ENCODE measurements at places on chromosomes 3 and 15. TPM values are rescaled to one million over a fixed set of nuclear protein-coding genes. Genes with fewer than 3 reads are reported as not detected.
A peak's percentile ranks its signal among the peaks of the same experiment; 100 is the strongest.

Gene KLHL40
- not detected for total RNA-seq

Gene AP2M1
- 218 TPM for total RNA-seq

Gene ACTRT3
- total RNA-seq, result 1.0 TPM

Gene ANKDD1A
- 6.3 TPM for total RNA-seq

Gene KLF15
- 0.46 TPM for total RNA-seq

Gene PPP1R14D
- not detected for total RNA-seq

Gene NCBP2
- total RNA-seq, result 83.0 TPM

Gene ADAMTSL3
- not detected for total RNA-seq

- H3K27ac ChIP-seq, result no peak overlapping the region
- H3K36me3 ChIP-seq, result no peaks in the 10 kb centered on the region
- no peaks in the 10 kb centered on the region for H3K4me1 ChIP-seq
- no peak overlapping the region for H3K4me3 ChIP-seq
- DNase-seq, result no peak
Measured at GRCh38 chr3:157530637-157531300, 27.6 kb upstream of the VEPH1 start.

DNA sequence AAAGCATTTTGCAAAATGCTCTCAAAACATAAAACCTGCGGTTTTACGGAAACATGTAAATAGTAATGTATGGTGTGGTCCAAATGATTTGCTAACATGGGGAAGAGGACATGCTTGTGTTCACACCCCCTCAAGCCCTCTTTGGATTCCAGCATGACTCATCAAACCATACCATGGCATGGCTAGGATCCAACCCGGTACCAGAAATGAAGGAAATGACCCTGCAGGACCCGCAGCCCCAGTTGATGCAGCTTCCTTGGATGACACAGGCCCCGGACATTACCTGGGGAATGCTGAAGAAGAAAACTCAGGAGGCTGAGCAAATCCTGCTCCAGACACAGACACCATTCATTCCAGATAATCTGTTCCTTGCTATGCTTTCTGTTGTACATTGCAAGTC lies 222.9 kb downstream of the DTWD1 start:
- no peak overlapping the region for H3K4me3 ChIP-seq
- no peaks in the 10 kb centered on the region for H3K27me3 ChIP-seq
- H3K27ac ChIP-seq, result no peak overlapping the region
- no peak for DNase-seq
- H3K4me1 ChIP-seq, result no peaks in the 10 kb centered on the region
- no peaks in the 10 kb centered on the region for H3K36me3 ChIP-seq

- H3K27me3 ChIP-seq, result no peaks in the 10 kb centered on the region
- no peak for DNase-seq
- no peak overlapping the region for H3K4me3 ChIP-seq
- no peaks in the 10 kb centered on the region for H3K36me3 ChIP-seq
- no peak overlapping the region for H3K27ac ChIP-seq
- H3K4me1 ChIP-seq, result peaks cover 12% of the 10 kb centered on the region
Measured at GRCh38 chr3:151896246-151897012, 23.0 kb downstream of the SUCNR1 start.

DNA sequence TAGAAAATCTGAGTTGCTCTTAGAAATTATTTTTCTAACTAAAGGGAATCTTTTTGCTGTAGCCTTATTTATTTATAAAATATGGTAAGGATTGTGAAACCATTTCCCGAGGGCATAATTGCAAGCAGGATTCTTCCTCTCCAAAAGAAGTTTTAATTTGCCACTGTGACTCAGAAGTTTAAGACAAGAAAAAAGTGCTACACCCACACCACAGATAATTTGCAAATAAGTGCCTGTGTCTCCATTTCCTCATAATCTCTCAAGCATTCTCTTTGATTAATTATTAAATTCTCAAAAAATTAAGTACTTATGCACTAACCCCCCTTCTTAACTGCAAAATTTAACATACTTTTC lies 43.6 kb downstream of the RASA2 start:
- peak overlapping the region; percentile 56 for H3K27ac ChIP-seq
- no peak overlapping the region for H3K4me3 ChIP-seq
- H3K36me3 ChIP-seq, result peaks cover 12% of the 10 kb centered on the region
- peaks cover 71% of the 10 kb centered on the region for H3K4me1 ChIP-seq
- no peak for DNase-seq

GRCh38 chr3:122255757-122256439 lies 69.2 kb upstream of the CSTA start:
- no peak overlapping the region for H3K4me3 ChIP-seq
- peaks cover 19% of the 10 kb centered on the region for H3K4me1 ChIP-seq
- peaks cover 2% of the 10 kb centered on the region for H3K27me3 ChIP-seq
- no peak overlapping the region for H3K27ac ChIP-seq
- H3K36me3 ChIP-seq, result no peaks in the 10 kb centered on the region
- no peak for DNase-seq

- H3K4me3 ChIP-seq, result no peak overlapping the region
- H3K36me3 ChIP-seq, result no peaks in the 10 kb centered on the region
- no peak for DNase-seq
- H3K27me3 ChIP-seq, result peaks cover 1% of the 10 kb centered on the region
- H3K27ac ChIP-seq, result no peak overlapping the region
Measured at GRCh38 chr15:83927704-83928391, 273.9 kb downstream of the ADAMTSL3 start.

- peak overlapping the region; percentile 58 for H3K4me3 ChIP-seq
- no peak overlapping the region for H3K27ac ChIP-seq
- peaks cover 42% of the 10 kb centered on the region for H3K27me3 ChIP-seq
- no peaks in the 10 kb centered on the region for H3K36me3 ChIP-seq
- peaks cover 9% of the 10 kb centered on the region for H3K4me1 ChIP-seq
Measured at GRCh38 chr3:142888099-142888480, 793 bp downstream of the PCOLCE2 start.

DNA sequence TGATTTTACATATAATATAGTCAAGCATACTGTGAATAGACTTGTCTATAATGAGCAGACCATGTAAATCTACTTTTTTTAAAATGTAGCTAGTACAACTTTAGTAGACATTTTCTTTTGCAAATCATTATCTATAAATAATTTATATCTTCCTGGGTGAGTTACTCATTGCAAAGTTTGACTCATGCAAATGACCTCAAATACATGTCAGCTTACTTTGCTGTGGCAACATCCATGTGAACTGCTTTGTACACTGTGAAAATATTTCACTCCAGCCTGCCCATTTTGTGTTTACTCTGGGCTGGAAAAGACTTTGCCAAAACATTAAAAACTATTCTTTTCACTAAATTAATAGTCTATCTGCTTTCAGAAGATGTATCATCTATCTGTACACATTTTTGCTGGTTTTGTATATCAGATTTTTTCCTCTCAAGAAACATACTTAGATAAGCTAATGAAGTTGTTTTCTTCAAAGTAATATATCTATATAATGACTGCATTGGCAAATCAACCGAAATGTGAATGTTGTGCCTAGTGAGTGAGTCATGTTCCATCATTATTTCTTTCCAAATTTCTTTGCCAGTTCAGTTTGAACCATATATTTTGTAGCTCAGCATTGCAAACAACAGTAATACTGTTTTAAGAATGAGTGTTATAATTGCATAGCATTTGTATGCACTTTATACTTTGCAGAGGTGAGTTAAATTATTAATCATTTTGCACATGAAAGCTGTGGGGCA lies 26.5 kb downstream of the IGSF10 start:
- no peaks in the 10 kb centered on the region for H3K4me1 ChIP-seq
- peaks cover 1% of the 10 kb centered on the region for H3K27me3 ChIP-seq
- peaks cover 2% of the 10 kb centered on the region for H3K36me3 ChIP-seq
- no peak overlapping the region for H3K27ac ChIP-seq

DNA sequence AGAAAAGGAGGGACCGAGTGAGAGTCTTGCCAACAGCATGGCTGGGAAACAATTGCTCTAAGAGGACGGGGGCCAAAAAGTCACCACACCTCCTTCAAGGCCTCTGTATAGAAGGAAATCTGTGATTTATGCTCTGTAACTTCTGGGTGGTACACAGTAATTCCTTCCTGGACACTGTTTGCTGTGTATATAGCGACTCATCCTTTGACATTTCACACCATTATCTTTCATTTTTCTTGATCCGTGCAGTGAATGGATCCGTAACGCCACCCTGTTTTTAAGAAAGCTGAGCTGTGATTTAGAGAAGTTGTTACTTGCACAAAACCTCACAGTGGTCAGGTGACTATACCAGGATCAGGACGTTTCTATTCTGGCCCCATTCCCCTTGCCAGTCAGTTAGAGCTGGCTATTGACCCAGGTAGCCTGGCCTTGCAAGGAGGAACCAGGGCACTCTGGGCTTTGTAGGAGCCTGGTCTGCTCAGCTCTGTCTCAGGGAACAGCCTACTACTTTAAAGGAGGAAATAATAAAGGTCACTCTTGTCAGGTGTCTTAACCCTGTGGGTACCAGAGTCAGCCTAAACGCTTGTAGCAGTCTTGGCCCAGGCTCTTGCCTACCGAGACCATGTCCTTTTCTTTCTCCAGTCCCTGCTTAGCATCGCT lies 86.5 kb upstream of the MYZAP start:
- H3K4me3 ChIP-seq, result no peak overlapping the region
- no peak for DNase-seq
- no peak overlapping the region for H3K27ac ChIP-seq
- H3K4me1 ChIP-seq, result no peaks in the 10 kb centered on the region
- no peaks in the 10 kb centered on the region for H3K36me3 ChIP-seq

- no peaks in the 10 kb centered on the region for H3K36me3 ChIP-seq
Measured at GRCh38 chr15:28049581-28049980, 49.5 kb downstream of the OCA2 start.

- H3K27ac ChIP-seq, result no peak overlapping the region
- no peak overlapping the region for H3K4me3 ChIP-seq
- peaks cover 9% of the 10 kb centered on the region for H3K4me1 ChIP-seq
- no peaks in the 10 kb centered on the region for H3K36me3 ChIP-seq
- peak; percentile 45 for DNase-seq
Measured at GRCh38 chr3:136994772-136995516, 37.2 kb downstream of the IL20RB start.

DNA sequence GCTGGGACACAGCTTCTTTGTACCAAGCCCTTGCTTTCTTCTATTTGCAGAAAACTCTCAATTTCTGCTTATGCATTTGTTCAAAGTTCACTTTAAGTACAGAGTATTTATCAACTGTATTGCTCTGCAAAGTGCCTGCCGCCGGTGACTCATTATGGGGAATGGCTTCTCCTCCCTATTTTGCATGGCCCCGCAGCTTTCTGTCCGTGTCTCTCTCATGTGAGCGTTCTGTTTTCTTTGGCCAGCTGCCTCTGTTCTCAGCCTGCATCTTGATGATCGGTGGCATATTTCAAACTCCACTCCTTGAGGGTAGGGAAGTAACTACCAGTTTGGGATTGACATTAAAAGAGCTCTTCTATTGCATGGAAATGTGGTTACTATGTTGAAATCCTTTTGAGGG lies 28.6 kb upstream of the ST8SIA2 start:
- DNase-seq, result no peak
- no peaks in the 10 kb centered on the region for H3K4me1 ChIP-seq
- peaks cover 4% of the 10 kb centered on the region for H3K27me3 ChIP-seq
- no peak overlapping the region for H3K4me3 ChIP-seq

DNA sequence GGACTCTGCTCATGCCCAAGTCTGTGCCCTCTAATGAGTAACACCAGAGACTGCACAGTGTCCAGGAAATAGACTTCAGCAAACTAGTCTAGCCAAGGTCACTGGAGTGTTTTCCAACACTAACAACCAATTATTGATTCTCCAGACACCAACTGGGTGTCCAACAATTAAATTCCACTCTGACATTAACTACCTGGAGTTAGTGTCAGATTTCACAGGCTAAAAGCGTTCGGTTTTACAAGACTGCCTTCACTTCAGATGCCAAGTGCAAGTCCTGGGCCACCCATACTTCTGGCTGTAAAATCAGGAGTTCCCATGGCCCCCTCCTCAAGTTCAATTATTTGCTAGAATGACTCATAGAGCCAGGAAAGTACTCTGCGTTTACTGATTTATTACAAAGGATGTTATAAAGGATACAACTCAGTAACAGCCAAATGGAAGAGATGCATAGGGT lies 20.8 kb upstream of the CFAP161 start:
- H3K4me1 ChIP-seq, result peaks cover 3% of the 10 kb centered on the region
- DNase-seq, result no peak
- H3K27me3 ChIP-seq, result peaks cover 36% of the 10 kb centered on the region
- no peak overlapping the region for H3K4me3 ChIP-seq
- H3K36me3 ChIP-seq, result no peaks in the 10 kb centered on the region
- no peak overlapping the region for H3K27ac ChIP-seq

DNA sequence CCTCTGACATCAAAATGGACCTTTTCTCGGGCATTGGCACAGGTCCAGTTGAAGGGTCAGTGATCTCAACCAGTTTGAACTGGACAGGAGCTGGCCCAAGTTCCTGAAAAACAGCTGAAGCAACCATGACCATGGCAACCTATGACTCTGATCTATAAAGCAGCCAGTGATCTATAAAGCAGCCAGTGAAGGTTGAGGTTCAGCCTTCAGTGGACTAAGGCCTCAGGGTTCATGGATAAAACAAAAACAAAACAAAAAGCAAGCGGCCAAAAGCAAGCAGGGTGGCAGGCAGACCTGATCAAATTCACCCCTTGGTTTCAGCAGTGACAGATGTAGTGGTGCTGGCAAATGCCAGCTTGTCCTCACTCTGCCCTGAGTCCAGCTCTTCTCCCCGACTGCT lies 10.0 kb upstream of the CHRNB4 start:
- H3K27me3 ChIP-seq, result peaks cover 3% of the 10 kb centered on the region
- H3K36me3 ChIP-seq, result no peaks in the 10 kb centered on the region
- H3K4me3 ChIP-seq, result no peak overlapping the region
- no peak overlapping the region for H3K27ac ChIP-seq
- no peak for DNase-seq

DNA sequence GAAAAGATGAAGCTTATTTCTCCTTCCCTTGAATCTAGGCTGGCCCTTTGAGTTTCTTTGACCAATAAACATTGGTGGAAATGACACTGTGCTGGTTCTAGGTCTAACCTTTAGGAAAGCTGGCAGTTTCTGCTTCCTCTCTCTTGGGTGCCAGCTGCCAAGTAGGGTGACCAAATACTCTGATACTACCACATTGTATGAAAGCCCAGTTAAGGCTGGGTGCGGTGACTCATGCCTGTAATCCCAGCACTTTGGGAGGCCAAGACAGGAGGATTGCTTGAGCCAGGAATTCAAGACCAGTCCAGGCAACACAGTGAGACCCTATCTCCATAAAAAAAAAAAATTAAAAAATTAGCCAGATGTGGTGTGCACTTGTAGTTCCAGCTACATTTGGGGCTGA lies 320.7 kb downstream of the ZNF621 start:
- H3K4me1 ChIP-seq, result no peaks in the 10 kb centered on the region
- no peaks in the 10 kb centered on the region for H3K36me3 ChIP-seq
- H3K4me3 ChIP-seq, result no peak overlapping the region
- no peak overlapping the region for H3K27ac ChIP-seq
